ENCODE measurements at places on chromosomes 4 and X.

DNA sequence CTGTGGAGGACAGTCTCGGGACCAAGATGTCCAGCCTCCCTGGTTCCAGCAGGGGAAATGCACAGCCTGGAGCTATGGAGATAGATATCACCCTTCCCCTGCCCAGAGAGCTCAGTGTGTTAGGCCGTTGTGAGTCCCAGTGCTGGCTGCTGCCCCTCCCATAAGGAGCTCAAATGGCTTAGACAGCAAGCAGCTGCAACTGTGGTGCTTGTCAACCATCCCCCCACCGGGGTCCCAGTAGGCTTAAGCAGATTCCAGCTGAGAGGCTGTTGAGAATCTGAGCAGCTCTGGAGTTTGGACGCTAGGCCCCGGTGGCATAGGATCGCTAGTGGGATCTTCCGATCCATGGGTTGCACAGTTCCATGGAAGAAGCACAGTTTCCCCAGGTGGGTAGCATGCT is 181.8 kb upstream of the POF1B start:
- no peak for DNase-seq

DNA sequence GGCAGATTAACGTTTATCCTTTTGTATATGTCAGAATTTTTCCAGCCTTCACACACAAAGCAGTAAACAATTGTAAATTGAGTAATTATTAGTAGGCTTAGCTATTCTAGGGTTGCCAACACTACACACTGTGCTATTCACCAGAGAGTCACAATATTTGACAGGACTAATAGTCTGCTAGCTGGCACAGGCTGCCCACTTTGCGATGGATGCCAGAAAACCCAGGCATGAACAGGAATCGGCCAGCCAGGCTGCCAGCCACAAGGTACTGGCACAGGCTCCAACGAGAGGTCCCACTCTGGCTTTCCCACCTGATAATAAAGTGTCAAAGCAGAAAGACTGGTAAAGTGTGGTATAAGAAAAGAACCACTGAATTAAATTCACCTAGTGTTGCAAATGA is 94.8 kb downstream of the TET2 start:
- DNase-seq = no peak

DNA sequence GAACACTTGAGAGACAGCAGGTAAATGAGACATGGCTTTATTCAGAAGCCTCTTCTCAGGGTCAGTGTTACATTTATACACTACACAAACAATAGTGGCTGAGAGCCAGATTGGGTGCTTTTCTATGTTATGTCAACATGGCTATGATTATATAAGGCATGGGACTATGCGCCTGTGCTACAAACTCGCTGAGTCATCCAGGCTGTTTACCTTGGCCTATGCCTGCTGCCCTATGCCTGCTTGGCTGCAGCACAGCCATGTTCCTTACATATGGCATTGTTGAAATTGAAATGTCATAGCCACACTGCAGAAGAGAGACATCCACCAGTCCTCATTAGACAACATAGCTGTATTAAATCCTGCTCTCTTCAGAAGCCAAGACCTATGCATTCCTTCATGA is 236.3 kb upstream of the NWD2 start:
- no peak for DNase-seq

DNA sequence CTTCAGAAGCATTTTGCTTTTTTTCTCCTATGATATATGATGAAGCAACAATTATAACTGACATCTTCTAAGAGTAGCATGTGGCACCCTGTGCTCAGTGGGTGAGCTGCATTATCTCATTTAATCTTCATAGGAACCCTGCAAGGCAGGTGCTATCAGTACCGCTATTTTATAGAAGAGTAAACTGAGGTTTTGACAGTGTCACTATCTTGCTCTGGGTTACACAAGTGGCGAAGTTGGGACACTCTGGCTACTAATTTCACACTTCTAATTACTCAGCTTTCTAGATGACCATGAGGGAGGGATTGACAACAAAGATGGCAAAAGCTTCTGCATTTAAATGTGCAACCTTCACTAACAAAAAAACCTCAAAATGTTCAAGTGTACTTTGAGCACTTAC is 76.9 kb upstream of the CAMK2D start:
- no peak for DNase-seq

GRCh38 chr4:48042979-48043461 is 26.4 kb downstream of the NIPAL1 start:
- no peak for DNase-seq

DNA sequence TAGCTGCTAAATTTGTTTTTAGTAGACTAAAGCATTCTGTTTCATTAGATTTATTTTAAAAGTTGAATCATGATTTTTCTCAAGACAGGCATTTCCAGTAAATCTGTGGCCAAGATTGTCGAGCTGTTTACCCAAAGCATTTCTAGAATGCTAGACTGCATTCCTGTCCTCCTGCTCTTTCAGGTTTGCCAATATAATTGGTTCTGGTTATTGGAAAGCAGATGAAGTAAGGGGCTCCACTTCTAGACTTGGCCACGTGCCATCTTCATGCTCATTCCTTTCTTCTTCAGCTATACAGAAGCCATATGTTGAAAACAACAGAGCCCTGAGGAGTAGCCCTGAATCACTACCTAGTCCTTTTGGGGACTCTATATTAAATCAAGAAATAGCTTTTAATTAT is 62.5 kb downstream of the PGRMC2 start:
- DNase-seq = no peak

- no peak for DNase-seq
These were observed 107.8 kb downstream of the PARM1 start for GRCh38 chr4:75040703-75041102.
